Inflammatory macrophage treated with lipopolysaccharide for 4 hours (primary cell): ENCODE measurements at places on chromosomes 11 and 22.

DNA sequence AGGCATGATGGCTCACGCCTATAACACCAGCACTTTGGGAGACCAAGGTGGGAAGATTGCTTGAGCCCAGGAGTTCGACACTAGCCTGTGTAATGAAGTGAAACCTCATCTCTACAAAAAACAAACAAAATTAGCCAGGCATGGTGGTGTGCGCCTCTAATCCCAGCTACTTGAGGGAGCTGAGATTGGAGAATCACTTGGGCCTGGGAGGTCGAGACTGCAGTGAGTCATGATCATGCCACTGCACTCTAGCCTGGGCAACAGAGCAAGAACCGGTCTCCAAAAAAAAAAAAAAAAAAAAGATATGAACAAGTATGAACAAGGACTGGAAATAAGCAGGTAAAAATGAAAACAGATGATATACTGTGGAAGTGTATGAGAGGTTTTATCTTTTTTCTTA, 54.1 kb upstream of the SOX6 start:
- no peak for DNase-seq

- DNase-seq, result no peak
Measured at GRCh38 chr22:31144223-31144622, 3.9 kb upstream of the PLA2G3 start.

DNA sequence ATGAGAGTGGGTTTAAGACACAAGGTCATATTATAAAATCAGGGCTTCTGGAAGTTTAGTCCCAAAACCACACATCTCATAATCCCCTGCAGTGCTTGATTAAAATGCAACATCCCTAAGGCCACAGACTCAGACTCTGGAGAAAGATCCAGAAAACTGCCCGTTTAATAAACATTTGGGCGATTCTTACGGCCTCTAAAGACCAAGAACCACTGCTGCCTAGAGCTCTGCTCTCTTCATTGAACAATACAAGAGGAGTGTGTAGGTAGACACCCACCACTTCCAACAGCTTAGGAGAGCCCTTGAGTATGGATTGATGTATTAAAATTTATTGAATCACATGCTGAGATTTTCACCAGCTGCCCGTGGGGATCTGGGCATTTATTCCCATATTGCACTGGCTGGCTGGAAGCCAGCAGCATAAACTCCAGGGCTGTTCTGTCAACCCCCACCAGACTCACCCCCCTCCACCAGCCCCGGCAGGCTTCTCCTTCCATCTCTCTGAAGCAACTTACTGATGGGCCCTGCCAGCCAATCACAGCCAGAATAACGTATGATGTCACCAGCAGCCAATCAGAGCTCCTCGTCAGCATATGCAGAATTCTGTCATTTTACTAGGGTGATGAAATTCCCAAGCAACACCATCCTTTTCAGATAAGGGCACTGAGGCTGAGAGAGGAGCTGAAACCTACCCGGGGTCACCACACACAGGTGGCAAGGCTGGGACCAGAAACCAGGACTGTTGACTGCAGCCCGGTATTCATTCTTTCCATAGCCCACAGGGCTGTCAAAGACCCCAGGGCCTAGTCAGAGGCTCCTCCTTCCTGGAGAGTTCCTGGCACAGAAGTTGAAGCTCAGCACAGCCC, 749 bp upstream of the BEST1 start:
- peak; percentile 87 for DNase-seq

DNA sequence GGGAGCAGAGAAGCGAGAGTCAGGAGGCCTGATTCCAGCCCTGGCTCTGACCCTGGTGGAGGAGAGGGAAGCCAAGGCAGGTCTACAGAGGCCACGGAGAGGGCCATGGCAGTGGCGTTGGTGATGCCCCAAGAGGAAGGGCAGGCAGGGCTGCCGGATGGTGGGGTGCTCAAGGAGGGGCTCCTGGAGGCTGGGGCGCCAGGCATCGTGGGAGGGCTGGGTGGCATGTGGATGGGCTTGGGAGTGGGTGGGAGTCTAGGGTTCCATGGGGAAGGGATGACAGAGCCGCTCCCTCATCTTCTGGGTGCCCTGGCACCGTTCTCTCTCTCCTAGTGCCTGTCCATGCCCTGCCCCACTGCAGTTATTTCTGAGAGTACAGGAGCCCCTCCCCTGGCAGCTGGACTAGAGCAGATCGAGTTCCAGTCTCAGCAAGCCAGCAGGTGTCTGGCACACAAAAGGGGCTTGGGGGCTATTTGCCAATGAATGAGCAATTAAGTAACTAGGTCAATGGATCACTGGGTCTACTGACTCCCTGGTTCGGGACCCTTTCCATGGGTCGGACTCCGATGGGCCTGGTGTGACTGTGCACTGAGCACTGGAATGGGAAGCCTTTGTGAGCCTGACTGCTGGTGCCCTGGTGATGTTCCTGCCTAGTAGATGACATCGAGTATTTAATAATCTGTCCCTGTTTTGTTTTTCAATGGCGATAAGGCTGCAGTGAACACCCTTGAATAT, 570.0 kb downstream of the TBC1D22A start:
- no peak for DNase-seq

DNA sequence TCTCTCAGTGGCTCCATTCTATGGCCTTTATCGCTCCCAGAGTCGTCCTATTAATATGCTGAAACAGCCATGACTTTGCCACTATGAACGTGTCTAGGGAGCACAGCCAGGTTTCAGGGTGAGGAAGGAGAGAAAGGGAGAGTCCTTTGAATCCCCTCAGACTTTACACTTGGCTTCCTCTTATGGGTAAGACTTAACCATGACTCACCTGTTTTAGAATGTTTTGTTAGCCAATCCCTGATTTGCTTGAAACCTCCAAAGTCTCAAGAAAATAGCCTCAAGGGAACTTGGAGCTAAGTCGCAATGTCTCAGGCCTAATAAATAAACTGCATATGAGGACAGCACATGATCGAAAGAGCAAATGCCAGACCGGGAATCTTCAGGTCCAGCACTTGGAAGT, 131.2 kb upstream of the RCN1 start:
- no peak for DNase-seq
